ENCODE measurements at places on chromosomes 7 and 10. TPM values are rescaled to one million over a fixed set of nuclear protein-coding genes. Genes with fewer than 3 reads are reported as not detected.

DNA sequence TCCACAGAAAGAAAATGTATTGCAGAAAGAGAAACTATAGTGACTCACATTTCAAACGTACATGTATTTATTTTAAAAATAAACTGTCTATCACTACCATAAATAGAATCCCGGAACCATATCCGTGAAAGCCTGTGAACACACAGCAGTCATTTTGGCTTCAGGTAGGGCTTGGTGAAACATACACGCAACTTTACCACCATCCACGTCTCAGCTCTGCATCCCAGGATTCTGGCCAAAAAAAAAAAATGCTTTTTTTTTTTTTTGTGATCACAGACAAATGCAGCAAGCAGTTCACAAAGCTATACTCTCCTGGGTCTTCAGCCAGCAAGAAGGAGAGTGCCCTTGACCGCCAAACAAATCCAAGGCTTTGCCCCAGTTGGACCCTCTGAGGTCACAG is 56.8 kb upstream of the OCM2 start:
- no peak for DNase-seq

GRCh38 chr7:120684463-120684862 is 173.5 kb downstream of the TSPAN12 start:
- DNase-seq: no peak

DNA sequence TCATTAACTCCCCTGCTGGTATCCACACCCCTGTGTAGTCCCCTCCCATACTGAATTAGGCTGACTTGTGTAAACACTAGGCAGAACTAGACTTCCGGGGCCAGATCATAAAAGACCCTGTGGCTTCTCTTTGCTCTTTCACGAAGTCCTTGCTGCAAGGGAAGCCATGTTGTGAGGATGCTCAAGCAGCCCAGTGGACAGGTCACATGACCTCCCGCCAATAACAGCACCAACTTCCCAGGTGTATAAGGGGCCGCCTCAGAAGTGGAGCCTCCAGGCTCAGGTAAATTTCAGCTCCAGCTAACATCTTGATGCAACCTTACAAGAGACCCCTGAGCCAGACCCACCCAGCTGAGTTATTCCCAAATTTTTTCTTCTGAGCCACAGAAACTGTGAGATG is 11.3 kb upstream of the FOXK1 start:
- no peak for DNase-seq

The HDAC9 gene
- 0.71 TPM for total RNA-seq

The NFE2L3 gene
- 10.3 TPM for total RNA-seq

Data from activated naive CD8-positive, alpha-beta T cell treated with anti-CD3 and anti-CD28 coated beads, Interleukin-2, amount 10 ng/mL, durations not matched to agents 7 days and 5 days (primary cell).